Stimulated activated CD4-positive, alpha-beta T cell treated with anti-CD3 and anti-CD28 coated beads, TNF-alpha, amount 100 ng/mL, for 24 hours (primary cell): ENCODE measurements at places on chromosomes 6 and 20.

- no peak for DNase-seq
Measured at GRCh38 chr20:59721386-59721785, 117.0 kb downstream of the PHACTR3 start.

DNA sequence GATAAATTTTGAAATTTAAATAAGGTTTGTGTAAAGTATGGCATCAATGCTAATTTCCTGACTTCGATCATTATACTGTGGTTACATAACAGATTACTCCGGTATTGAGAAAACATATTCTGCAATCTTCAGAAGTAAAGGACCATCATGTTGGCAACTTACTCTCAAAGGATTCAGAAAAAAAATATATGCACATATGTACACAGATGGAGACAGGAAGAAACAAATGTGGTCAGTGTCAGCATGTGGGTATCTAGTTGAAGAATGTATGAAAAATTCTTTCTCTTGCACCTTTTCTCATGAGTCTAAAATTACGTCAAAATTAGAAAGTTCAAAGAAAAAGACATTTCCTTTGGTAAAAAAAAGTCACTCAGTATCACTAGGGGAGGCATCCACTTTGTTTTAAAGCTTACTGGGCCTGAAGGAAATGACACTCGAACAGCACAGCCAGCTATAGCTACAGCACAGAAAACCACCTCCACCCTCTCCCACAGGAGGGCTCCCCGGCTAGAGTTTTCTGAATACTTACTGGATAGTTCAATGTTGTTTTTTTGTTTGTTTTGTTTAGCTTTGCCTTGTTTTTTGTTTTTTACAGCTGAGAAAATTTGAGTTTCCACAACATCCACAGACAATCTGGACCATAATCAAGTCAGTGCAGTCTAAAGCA, 317.2 kb upstream of the AGPAT4 start:
- DNase-seq = no peak

DNA sequence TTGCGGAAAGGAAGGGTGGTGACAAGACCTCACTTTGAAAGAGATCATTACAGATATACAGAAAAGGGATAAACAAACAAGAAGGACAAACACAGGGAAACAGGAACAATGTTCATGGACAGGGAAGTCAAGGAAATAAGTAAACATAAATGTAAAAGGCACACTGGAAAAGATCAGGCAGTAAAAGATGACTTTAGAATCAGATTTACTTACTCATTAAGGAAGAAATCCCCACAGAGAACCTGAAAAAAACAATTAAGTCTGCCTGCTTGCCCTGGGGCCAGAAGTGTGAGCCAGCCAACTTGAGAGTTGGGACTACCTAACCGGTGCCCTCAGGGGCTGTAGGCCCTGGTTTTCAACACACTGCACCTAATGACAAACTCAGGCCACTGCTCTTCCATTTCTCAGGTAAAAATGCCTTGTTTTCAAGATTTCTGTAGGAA, 1.7 kb downstream of the APMAP start:
- DNase-seq = no peak

- DNase-seq = no peak
Measured at GRCh38 chr6:154157082-154157481, 118.0 kb downstream of the OPRM1 start.

DNA sequence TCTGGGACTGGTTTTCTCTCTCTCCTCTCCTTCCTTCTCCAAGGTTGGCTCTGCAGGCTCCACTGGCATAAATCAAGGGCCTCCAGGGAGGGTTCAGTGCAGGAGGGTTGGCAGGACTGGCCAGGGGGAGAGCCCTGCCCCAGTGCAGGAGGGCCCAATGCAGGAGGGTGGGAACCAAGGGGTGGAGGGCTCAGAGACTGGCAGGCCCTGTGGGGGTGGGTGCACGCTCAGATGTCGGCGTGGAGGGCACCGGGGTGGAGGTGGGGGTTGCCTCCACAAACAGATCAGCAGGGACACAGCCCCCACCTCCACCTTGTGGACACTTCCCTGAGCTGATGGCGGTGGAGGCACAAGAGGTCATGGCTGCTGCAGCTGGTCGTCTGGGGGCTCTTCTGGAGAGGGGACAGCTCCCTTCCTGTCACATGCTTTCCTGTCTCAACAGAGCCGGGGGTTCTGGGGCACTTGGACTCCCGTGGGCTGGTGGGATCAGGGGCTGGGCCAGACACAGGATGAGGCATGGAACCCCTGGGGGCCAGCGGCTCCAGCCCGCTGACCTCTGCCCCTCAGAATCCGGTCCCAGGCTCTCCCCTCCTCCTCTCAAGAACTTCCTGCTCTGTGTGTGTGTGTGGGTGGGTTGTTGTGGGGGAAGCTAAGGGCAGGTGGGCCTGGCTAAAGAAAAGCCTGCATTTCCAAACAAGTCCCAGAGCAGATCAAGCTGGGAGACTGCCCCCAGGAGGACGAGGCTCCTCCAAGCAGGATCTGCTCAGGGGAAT, 2.7 kb upstream of the ABHD16B start:
- DNase-seq = no peak

GRCh38 chr20:29497261-29497671, 1760.2 kb upstream of the DEFB115 start:
- DNase-seq = no peak

- DNase-seq = no peak
Measured at GRCh38 chr6:32182555-32182981, 1.5 kb downstream of the AGER start.

- no peak for DNase-seq
Measured at GRCh38 chr20:43006651-43007375, 182.9 kb downstream of the PTPRT start.
